NCI-H2171 (cell line): ENCODE measurements at places on chromosomes 6 and 20.

- DNase-seq: no peak
Observed at GRCh38 chr6:131819572-131820124, 11.8 kb downstream of the ENPP1 start.

DNA sequence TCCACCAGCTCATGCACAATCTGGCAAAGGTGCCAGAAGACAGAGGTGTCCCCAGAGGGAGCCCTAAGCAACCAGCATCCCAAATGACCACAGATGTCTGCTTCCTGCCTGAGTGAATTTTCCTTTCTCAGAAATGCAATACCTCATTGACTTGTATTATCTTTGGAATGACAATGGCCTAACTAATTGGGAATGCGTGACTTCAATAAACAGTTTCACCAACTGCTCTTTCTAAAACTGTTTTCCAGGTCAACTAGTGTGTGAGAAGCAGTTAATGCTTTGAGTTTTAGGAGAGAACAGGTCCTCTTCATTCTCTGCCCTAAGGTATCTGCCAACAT, 108.9 kb upstream of the SNX9 start:
- peak; percentile 72 for DNase-seq

DNA sequence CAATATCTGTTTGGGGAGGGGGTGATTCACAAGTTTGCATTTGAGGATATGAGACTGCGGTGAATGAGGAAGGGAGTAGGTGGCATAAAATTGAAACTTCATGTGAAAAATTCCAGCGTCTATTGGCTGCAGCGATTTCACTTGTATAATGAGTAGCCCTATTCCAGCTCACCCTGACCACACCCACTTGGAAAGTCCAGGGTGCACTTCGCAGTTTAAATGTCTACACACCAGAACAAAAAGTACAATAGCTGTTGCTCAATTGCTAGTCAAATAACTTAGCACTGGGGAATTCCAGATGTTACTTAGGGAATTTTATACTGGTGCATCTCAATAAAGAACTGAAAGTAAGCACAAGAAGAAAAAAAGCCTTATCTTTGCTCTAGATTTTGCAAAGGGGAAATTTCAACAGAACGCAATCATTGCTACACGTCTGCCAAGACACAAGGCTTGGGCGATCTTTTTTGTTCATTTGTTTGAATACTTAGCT, 6.3 kb downstream of the TNFAIP3 start:
- DNase-seq: no peak

- no peak for DNase-seq
Observed at GRCh38 chr6:63685446-63686379, 50.1 kb downstream of the PHF3 start.

DNA sequence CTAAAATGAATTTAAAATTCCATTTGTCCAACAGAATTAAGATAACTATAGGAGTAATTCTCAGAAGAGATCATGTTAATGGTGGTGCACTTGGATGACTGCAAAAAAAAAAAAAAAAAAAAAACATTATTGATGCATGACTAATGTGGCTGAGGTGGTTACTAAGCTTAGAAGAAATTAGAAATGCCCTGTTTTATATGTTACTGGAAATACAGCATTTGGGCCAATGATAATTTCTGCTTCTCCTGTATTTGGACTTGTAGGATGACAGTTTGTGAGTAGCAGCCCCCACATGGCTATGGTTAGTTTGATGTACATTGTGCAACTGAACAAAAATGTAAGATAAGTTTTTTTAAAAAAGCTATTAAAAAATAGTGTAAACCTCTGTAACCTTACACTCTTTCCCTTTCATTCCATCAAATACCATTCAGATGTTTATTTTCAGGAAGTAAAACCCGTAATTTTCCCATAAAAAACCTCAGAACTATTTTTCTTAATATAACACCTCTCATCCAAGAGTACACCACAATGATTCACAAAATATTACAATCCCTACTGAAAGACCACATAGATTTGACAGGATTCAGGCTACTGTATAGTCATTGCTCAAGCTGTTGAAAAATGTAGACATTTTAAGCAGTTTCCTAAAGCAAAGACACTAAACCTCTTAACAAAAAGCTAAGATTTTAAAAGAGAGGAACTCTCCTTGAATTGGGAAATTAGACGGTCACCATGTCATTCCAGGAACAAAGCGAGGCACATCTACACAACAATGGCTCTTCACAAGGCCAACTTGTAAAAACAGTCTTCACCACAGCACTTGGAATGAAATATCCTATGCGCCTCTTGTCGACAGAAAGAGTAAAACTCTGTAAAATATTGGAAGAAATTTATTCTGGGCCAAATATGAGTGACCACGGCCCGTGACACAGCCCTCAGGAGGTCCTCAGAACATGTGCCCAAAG, 83.0 kb downstream of the WDR27 start:
- no peak for DNase-seq

DNA sequence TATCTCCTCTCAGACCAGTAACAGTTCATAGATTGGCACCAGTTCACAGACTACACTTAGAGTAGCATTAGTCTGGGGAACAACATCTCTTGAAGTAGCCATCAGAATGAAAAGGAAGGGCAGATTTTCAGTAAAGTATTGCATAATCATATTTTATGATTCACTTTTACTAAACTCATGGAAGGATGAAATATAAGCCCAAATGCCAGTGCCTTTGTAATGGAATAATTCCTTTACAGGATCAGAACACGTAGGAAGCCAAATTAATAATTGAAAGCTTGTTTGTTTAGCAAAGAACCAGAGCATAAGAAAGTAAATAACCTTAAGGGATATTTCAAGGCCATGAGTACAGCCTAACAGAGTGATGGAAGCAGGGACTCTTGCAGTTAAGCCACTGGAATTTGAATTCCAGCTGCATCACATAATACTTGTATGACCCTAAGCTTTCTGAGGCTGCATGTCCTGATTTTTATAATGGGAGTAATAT, 11.4 kb upstream of the LOC128125822 start:
- no peak for DNase-seq

DNA sequence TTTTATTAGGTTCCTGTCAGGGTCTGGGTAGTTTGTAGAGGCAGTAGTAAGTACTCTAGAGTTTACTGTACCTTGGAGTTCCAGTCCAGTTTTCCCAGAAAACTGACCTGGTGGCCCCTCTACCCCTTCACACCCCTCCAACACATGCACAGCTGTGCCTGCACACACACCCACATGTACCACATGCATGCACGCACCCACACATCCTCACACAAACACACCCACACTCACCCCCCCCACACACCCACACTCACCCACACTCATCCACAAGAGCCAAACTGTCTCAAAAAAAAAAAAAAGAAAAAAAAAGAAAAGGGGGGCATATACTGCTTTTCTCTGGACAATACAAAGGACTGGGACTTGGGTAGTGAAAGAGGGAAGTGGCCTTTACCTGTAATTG, 570.5 kb downstream of the QKI start:
- no peak for DNase-seq

DNA sequence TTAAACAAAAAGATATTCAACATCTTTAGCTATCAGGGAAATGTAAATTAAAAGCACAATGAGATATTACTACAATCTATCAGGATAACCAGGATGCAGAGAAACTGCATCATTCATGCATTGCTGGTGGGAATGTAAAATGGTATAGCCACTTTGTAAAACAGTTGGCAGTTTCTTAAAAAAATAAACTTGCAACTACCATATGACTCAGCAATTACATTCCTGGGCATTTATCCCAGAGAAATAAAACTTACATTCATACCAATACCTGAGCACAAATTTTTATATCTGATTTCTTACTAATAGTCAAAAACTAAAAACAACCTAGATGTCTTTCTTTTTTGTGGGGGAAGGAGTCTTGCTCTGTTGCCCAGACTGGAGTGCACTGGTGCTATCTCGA, 190.3 kb upstream of the TAB2 start:
- no peak for DNase-seq

- no peak for DNase-seq
Observed at GRCh38 chr6:16600026-16600425, 161.2 kb downstream of the ATXN1 start.

- no peak for DNase-seq
Observed at GRCh38 chr6:17980329-17980728, 7.1 kb downstream of the KIF13A start.

DNA sequence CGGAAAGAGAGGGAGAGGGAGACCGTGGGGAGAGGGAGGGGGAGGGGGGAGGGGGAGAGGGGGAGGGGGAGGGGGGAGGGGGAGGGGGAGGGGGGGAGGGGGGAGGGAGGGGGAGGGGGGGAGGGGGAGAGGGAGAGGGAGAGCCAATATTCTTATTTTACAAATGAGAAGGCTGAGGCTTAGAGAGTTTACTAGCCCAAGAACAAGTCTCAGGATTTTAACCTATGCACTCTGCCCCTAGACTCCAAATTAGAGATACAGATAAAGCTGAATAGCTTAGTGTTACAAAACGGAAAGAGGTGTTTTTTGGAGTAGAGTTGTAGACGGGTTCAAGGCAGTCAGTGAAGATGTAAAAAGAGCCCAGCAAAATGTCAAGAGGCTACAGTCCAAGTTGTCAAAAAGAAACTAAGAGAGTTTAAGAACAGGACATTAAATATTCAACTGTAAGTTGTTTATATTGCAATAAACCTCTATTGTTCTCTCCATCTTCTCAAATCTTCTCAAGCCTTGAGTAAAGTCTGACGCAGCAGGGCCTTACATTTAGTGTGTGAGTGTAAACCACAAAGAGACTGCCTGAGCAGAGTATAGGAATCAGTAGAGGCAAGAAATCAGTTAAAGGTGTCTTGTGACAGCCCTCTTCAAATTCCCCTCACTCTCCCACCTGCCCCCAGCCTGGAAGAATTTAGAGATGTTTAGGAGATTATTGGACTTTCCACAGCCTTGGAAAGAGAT, 34.9 kb upstream of the AKIRIN2 start:
- no peak for DNase-seq

- DNase-seq: no peak
Observed at GRCh38 chr6:88376197-88376596, 210.1 kb upstream of the CNR1 start.

GRCh38 chr6:37516076-37516919, 16.6 kb upstream of the CCDC167 start:
- peak; percentile 70 for DNase-seq

DNA sequence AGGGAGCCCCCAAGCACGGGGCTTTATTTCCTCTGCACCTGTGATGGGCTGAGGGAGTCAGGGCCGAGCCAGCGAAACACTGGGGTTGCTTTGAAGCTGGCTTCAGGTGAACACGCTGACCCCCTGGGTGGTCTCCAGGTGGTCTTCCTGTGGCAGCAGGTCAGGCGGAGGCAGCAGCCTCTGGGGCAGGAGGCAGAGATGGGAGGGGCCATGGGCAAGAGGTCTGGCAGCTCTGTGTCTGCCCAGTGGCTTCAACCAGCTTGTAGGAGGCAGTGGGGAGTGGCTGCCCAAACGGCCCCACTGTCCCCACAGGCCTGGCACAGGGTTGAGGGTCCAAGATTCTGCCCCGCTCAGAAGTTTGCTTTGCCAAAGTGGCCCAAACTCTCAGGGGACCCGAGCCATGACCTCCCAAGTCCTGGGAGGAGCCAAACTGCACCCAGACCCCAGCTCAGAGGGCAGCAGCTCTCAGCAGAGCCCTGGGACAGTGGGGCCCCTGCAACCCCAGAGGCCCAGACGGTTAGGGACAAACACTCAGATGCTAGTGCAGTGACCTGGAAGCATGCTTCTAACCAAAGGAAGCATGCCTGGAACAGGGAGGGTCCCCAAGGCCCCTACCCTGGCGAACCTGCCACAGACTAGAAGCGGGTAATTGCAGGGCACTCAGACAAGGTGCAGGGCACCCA, 15.3 kb downstream of the NTSR1 start:
- no peak for DNase-seq

DNA sequence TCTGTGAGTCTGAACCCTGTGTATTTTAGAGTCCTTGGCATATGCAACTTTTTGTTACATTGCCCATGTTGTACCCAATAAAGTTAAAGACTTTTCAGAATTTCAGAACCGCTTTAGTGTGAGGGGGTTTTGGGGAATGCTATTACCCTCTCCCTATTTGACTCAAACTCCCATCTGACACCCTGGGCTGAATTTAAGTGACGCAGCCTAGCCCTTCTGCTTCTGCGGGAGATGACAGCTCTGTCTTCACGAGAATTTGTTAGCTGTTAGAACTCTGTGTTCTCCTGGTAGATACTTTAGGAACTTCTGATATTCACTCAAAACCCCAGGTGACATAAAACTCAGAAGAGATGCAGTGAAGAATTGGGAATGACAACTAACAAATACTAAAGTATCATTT, 500.6 kb upstream of the ID4 start:
- no peak for DNase-seq

- DNase-seq: no peak
Observed at GRCh38 chr20:6074145-6074561, 20.3 kb upstream of the LRRN4 start.

DNA sequence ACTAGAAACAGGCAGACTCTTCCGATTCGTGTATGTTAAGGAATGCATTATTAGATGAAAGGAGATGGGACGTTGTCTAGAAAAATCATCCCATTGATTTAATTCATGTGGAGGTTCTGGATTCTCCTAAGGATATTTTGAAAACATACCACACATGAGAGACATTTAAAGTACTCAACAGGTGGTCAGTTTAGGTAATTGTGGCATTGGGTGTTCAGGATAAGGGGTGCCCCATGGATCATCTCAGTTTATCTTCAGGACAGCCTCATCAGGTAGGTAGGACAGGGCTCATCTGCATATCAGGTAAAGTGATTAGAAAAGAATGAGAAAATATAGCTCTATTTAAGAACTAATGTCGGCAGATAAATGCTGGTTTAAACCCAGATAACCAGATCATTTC, 15.9 kb upstream of the PDE10A start:
- no peak for DNase-seq

DNA sequence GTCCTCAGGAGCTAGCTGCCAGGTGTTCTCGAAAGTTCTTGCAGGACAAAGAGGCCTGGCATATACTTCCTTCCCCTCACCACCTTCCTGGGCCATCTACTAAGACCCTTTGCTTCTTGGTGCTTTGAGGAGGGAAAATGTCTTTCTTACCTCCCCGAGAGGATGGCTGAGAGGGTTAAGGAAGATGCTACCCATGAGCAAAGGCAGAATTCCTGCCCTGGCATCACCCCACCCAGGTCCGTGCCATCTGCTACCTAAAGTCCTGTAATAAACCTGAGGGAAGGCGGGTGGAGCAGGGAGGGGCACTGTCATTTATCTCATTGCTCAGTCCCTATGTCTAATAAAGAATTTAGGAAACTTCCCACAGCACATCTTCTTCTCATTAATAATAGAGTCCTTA, 16.2 kb downstream of the GFOD1 start:
- DNase-seq: peak; percentile 4

DNA sequence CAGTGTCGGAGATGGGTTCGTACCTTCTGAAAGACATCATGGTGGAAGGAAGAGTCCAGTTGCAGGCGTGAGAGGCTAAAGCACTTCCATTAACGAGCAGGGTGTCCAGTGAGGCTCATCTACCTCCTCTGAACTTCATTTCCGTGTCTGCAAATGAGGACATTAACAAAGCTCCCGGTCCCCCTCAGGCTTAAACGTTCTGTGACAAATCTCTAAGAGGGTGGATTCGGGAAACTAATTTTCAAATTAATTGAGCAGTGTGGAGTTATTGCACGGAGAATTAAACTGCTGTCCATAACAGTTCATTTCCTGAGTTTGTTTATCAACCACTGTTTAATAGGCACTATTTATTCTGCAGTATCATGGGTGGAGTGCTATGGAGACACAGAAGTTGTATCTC, 68.2 kb downstream of the TRMT6 start:
- DNase-seq: no peak
